ENCODE measurements at places on chromosomes 5 and 9. TPM values are rescaled to one million over a fixed set of nuclear protein-coding genes. Genes with fewer than 3 reads are reported as not detected.
A peak's percentile ranks its signal among the peaks of the same experiment; 100 is the strongest.

Gene QRFP
- polyA plus RNA-seq = not detected

Gene THBS4
- polyA plus RNA-seq = 16.0 TPM

- DNase-seq = no peak
These were observed 58.5 kb downstream of the CETN3 start for GRCh38 chr5:90351101-90351500.

DNA sequence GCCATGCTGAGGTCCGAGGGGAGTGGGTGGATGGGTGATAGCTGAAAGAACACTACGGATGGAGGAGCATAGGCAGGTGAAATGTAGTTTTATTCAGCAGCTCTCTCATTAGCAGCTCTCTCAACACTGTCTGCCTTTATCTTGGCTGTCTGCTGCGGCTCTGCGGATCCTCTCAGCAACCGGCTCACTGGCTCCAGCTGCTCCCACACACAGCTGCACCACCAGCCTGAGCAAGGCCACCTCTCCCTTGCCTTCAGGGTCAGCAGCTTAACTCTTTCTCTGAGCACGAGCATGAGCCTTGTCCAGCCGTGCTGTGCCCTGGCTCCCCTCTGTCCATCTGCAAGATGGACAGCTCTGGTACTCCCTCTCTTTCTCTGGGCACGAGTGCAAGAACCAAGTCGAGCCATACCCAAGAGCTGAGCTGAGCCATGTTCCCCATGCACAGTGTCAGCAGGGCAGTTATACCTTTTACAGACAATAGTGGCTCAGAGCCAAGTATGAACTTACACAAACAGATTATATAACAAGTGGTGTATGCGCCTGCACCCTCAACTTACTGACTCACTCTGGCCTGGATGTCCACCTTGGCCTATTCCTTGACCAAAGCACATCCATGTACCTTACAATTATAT lies 108.5 kb downstream of the MACIR start:
- peak; percentile 31 for DNase-seq

GRCh38 chr9:20462410-20462809 lies 159.9 kb downstream of the MLLT3 start:
- DNase-seq = no peak
